RWPE2 (cell line): ENCODE measurements at places on chromosomes 4 and X.

- no peaks in the 10 kb centered on the region for H3K4me1 ChIP-seq
- H3K36me3 ChIP-seq = no peaks in the 10 kb centered on the region
- H3K27ac ChIP-seq = no peak overlapping the region
- no peaks in the 10 kb centered on the region for H3K27me3 ChIP-seq
Observed at GRCh38 chr4:24053934-24054333, 164.1 kb upstream of the PPARGC1A start.

- H3K4me3 ChIP-seq = no peak overlapping the region
- no peak for DNase-seq
- no peaks in the 10 kb centered on the region for H3K27me3 ChIP-seq
- no peaks in the 10 kb centered on the region for H3K4me1 ChIP-seq
- H3K27ac ChIP-seq = no peak overlapping the region
Observed at GRCh38 chr4:57639561-57640382, 529.6 kb upstream of the IGFBP7 start.

DNA sequence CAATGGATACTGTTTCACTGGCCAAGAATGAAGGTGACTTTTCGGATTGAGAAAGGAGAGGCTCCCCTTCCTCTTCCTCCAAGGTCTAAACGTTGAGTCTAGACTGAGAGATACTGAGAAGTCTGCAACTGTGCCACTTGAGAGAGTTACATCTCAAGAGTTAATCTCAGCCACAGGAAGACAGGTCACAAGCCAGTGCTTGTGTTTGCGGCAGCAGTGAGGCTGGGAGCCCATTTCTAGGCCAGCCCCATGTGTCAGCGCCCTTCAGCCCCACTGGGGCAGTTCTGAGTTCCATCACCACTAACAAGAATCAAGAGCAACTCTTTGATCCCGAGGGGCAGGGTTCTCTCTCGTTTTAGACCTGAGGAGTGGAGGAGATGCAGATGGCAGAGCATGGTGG, 7.3 kb upstream of the SEC24D start:
- no peak overlapping the region for H3K27ac ChIP-seq
- H3K36me3 ChIP-seq = no peaks in the 10 kb centered on the region

DNA sequence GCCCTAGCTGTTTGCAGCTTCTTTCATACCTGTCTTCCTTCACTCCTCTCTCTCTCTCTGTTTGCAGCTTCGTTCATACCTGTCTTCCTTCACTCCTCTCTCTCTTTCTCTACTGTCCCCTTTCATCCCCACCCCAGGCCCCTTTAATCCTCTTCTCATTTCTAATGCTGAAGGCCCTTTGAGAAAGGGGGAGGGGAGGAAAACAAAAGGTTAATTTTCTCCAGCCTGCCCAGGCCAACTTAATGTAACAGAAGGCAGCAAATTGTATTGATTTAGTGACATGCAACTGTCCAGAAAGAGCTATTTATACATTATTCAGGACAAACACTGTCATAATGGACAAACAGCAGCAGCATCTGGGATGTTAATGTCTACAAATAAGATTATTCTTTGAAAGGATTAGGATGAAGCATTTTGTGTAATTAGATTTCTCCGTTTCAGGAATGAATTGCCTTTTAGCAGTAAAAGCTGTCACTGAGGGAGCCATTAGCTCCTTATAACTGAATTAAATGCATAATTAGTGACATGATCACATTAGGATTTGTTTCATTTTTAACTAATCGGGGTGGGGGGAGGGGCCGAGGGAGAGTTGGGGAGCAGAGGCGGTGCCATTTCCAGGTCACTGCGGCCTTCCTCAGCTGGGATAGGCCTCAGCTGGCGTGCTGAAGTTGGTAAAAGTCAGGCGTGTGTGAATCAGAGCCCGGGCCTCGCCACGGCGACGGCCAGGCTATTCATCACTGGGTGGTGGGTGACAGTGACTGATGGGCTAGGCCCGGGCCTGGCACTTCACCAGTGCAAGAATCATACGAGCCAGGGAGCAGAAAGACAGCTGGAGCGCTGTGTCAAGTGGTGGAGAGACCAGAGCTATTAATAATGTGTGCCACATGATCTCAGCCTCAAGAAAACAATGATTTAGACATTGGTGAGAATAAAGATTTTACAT, 174.5 kb downstream of the NKX6-1 start:
- no peaks in the 10 kb centered on the region for H3K36me3 ChIP-seq
- H3K4me3 ChIP-seq = no peak overlapping the region
- peaks cover under 1% of the 10 kb centered on the region for H3K27me3 ChIP-seq
- no peaks in the 10 kb centered on the region for H3K4me1 ChIP-seq
- no peak overlapping the region for H3K27ac ChIP-seq
- DNase-seq = no peak

DNA sequence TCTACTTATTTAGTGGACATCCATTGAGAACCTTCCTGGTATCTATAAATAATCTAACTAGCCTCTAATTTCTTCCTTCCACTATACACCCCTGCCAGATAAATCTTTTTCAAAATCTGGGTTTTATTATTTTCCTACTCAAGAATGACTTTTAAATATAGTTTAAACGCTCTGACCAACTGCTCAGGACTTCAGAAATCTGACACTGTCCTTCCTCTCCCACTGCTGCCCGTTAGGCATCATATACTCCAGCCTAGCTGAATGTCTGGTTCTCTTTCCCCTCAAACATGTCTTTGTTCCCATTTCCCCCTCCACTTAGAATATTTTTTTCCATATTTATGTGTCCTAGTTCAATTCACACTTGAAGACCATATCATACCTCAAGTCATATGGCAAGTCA, 35.2 kb upstream of the CBLL2 start:
- no peak for DNase-seq
- H3K4me3 ChIP-seq = no peak overlapping the region
- H3K36me3 ChIP-seq = no peaks in the 10 kb centered on the region
- no peak overlapping the region for H3K27ac ChIP-seq

DNA sequence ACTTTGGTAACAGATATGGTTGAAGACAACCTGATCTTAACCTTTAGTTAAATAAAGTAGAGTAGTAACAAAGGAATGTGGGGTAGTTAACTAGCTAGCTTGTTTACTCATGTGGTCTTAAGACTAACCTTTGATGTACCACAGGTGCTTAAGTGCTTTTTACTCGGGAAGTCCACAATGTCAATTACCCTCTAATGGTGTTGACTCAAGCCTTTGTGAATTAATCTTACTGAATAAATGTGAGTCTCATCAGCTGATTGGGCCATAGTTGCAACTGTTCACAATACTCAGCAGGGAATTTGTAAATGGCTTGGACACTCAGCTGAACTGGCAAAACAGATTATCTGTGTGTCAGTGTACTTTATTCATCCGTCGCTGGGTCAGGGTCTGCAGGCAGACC, 119.0 kb upstream of the UGT8 start:
- H3K27me3 ChIP-seq = no peaks in the 10 kb centered on the region
- no peak overlapping the region for H3K4me3 ChIP-seq
- no peak for DNase-seq
- no peaks in the 10 kb centered on the region for H3K4me1 ChIP-seq

- H3K36me3 ChIP-seq = no peaks in the 10 kb centered on the region
- no peaks in the 10 kb centered on the region for H3K4me1 ChIP-seq
- no peak for DNase-seq
- H3K27me3 ChIP-seq = no peaks in the 10 kb centered on the region
- no peak overlapping the region for H3K4me3 ChIP-seq
- H3K27ac ChIP-seq = no peak overlapping the region
Observed at GRCh38 chrX:16138108-16138427, 14.7 kb downstream of the GRPR start.

DNA sequence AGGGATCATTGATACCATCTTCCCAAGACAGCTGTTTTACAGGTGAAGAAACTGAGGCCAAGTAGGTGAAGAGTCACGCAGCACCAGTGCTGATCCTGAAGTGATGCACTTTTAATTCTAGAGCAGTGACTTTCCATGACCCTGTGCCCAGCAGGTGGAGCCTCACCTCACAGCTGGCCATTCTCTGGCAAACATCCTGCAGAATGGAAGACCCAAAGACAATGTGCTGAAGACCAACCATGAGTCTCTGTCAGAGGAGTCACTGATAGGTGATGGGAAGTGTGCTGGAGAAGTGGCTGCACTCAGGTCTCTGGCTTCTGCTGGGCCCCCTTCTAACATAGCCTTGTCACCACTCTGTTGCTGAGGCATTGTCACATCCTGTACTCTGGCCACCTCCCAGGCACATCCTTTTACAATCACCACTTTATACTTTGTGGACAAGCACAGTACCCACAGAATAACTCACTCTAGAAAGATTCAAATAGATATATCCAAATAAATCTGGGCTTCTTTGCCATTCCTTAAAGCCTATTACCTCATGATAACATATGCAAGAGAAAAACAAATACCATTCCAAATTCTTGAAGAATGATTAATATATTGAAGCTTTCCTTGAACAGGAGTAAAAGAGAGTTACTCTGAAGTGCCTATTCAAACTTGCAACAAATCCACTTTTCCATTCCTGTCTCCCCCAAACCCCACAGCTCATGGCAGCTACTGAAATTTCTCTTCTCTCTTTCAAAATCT, 64.1 kb upstream of the SCOC start:
- H3K27ac ChIP-seq = peak overlapping the region; percentile 69
- H3K4me1 ChIP-seq = peaks cover 20% of the 10 kb centered on the region
- H3K4me3 ChIP-seq = no peak overlapping the region
- H3K27me3 ChIP-seq = no peaks in the 10 kb centered on the region
- no peaks in the 10 kb centered on the region for H3K36me3 ChIP-seq
